AG09319 (cell line): ENCODE measurements at places on chromosomes 3 and 15.

GRCh38 chr3:173748105-173748504, 350.6 kb downstream of the NLGN1 start:
- no peak for DNase-seq

- peak; percentile 66 for DNase-seq
Observed at GRCh38 chr3:155572085-155572484, 172.8 kb downstream of the PLCH1 start.

DNA sequence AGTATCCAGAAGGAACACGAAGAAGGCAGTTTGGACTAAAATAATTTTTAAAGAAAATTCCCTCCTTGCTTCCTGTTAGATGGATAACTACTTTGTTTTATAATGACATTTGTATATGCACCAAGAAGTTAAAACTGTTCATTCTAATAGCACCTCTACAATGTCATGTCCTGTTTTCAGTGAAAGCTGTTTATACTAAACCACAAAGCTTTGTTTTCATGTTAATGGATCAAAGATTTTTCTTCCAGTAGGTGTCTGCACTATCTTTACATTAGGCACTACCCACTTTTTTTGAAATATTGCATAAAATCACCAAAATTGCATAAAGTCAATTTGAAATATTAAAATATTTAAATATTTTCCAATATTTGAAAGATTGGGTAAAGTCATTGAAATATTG, 10.1 kb downstream of the RARRES1 start:
- DNase-seq: no peak

DNA sequence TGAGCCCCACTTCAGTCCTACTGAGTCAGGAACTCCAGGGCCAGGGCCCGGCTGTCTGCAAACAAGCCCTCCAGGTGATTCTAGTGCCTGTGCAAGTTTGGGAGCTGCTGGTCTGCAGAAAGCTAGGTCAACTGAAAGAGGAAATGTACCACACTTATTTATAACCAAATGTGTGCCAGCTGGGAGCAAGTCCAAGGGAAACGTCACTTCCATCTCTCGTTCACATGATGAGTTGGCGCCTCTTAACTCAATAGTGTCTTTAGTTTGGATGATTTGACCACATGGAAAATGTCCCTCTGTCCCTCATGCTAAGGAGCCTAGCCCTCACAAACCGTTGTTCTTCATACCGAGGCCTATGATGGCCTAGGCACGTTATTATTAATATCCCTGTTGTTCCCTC, 43.2 kb downstream of the GOLGA8S start:
- DNase-seq: no peak

- DNase-seq: peak; percentile 29
Observed at GRCh38 chr3:15557511-15557946, 36.0 kb upstream of the COLQ start.

DNA sequence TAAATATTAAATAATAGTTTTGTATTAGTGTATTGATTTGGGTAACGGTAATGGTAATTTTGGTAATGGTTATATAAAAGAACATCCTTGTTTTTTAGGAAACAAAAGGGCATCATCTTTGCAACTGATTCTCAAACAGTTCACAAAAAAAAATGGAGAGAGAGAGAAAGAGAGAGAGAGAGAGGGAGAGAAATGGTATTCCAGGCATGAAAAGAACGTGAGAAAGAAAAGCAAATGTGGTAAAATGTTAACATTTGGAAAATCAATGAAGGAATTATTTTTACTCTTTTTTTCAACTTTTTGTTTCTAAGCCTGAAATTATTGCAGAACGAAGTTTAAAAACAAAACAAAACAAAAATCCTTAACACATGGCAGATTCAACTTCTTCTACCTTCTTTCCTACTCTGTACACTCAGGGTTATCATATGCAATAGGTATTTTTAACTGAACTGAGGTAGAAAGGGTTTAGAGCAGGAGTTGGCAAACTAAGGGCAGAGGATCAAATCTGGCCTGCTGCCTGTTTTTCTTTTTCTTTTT, 2.2 kb upstream of the GLB1 start:
- no peak for DNase-seq

DNA sequence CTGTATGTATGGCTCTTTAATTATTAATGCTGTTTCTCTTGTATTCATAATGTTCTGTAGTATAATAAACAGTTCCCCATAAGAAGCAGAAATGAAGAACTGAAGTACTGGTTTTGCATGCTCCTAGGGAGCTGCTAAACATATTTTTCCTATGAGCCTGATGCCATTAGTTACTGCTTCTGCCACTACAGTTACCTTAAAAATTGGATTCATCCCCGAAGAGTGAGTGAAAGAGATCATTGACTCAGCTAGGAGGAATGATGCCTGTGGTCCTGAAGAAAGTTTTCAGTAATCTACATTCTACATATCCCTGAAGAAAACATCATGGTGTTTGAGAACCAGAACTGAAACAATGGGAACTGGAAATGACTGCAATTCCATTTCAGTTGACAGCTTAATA, 37.1 kb upstream of the ST3GAL6 start:
- DNase-seq: no peak

- no peak for DNase-seq
Observed at GRCh38 chr15:25903024-25903581, 40.0 kb upstream of the ATP10A start.

GRCh38 chr3:171328419-171329082, 131.7 kb downstream of the TNIK start:
- no peak for DNase-seq

- no peak for DNase-seq
Observed at GRCh38 chr3:120894316-120895057, 13.5 kb upstream of the STXBP5L start.

DNA sequence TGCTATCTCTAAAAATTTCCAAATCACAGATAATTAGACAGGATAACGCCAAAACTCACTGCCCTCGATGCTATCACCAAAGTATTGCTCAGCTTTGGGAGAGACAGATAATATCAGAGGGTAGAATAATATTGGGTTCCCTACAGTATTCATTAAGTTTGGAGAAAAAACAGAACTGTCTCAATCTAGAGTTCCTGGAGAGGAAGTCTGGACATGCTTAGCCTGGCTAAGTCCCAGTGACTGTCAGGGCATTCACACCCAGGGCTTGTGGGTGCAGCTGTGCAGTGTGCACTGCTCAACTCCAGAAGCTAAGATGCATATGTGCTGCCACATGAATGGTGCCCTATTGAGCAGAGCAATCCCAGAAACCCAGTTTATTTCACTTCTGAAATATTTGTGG, 459.6 kb upstream of the DPH6 start:
- DNase-seq: no peak

DNA sequence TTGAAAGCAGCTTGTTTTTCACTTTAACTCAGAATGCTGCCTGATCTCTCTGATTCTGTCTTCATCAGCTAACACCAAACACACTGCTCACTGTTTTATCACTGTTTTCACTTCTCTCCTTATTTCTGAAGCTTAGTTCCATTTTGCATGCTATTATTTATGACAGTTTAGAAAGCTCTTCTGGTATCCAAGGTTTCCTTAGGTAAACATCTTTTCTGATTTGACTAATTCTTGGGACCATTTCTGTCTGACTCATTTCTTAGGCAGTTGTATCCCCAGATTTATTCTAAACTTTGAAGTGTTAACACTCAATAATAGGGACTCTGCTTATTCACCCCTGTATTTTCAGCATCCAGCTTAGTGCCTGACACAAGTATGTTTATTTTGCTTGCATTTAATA, 167.7 kb downstream of the BCHE start:
- no peak for DNase-seq

GRCh38 chr3:10432156-10432845, 73.1 kb downstream of the ATP2B2 start:
- no peak for DNase-seq

DNA sequence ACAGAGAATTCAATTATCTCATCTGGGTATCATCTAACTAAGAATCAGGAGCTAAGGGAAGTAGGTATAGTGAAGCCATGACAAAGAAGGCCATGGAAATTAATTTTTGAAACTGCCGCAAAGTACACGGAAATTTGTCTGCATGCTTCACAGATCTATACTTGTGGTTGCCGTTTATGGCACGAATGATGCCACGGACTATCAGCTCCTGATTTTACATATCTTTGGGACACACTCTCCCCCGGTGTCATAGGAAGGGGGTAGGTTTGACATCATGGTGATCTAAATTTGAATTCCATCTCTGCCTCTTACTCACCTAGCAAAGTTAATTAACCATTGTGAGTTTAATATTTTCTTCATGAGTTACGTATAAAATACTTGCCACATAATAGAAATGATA, 14.0 kb downstream of the ARPP21 start:
- no peak for DNase-seq

DNA sequence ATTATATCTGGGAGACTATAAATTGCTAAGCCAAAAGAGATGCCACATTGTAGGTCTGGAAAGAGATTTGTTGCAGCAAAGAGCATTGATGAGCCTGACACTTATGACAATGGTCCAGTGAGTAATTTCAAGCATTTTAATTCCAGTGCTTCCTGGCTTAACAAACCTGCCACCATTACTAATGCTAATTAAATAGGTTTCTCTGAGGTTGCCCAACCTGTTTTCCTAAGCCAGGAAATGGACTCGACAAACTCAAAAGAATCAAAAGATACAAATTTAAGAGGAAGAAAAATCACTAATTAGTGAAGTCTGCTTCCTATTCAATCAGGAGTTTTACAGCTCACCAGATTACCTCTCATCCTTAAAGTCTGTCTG, 36.7 kb upstream of the CTDSPL start:
- DNase-seq: no peak

- no peak for DNase-seq
Observed at GRCh38 chr3:24340966-24341365, 153.7 kb downstream of the THRB start.

DNA sequence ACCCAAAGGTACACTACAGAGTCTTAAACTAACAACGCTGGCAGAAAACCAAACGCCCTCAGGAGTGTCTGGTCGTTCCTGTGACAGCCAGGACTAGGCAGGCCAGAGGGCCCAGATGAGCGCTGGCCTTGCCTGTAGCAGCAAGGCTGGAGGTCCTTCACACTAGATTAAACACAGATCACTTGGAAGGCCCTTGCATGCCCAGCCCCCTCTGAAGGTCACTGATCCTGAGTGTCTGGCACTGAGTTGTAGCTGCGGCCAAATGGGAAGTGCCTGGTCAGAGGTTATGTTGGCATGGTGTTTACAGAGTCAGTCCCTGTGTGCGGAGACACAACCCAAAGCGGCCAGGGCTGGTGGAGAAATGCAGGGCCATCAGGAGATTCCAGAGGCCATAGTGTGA, 58.9 kb downstream of the ZNF621 start:
- no peak for DNase-seq

GRCh38 chr3:105691053-105691452, 177.8 kb downstream of the CBLB start:
- no peak for DNase-seq

GRCh38 chr3:63975723-63976122, 47.6 kb downstream of the PSMD6 start:
- DNase-seq: no peak

DNA sequence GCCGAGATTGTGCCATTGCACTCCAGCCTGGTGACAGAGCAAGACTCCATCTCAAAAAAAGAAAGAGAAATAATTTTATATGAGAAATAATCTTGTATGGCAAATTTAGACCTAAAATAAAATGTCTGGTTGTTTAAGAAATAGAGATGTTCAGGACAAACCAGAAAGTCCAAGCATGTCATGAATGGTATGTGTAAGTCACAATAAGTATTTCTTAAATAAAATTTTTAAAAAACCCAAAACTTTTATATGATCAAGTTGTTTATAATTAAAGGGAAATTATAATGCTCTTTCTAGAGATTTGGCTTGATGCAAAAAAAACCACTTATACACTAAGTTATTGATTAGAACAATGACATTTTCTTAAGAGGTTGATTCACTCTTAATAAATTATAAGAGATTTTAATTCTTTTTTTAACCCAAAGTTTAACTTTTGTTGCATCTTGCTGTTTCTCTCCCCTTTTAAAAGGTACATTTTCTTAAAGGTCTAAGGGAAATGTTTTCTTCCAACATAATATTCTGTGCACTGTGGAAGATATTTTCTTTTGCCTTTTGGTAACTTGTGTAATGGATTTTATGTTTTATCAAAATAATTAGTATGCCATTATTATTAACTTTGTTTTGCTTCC, 105.7 kb downstream of the RTP4 start:
- DNase-seq: no peak

- no peak for DNase-seq
Observed at GRCh38 chr3:123122525-123123315, 55.9 kb downstream of the PDIA5 start.

DNA sequence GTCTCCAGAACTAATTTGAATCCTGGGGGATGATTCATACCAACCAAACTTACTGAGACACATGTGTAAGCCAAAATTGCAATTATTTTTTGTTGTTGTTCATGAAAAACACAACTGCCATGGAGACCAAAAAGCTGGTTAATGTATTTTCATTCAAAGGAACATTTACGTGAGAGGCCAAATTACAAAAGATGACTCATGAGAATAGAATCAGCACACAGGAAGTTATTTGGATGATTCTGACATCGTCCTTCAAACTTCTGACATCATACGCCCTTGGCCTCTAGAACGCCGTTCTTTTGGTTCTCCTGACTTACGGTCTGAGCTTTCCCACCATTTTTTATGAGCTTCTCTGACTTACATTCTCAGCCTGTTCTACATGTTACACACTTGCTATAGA, 3.0 kb upstream of the ZNF280D start:
- no peak for DNase-seq

DNA sequence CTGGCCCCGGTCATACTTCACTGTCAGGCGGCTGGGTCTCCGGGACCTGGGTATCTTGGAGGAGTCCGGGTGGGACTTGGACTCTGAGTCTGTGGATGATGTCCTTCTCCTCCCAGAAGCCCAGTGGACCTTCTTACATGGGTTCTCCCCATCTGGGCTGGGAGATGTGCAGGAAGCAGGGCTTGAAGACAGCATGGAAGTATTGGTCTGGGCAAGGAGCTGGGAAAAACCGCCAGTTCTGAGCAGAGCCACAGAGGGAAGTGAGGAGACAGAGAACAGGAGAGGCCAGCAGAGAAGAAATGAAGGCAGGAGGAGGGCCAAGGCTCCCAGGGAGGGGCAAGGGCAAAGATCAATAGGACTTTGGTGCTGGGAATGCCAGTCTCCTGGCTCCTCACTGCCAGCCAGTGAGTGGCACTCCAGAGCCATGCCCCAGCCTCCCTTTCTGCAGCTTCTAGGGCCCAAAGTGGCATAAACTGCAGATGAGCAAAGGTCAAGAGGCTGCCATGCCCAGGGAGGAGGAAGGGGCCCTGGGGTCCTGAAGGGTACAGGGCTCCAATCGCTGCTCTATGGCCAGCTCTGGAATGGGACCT, at the start of gene PPP1R14D:
Gene PPP1R14D, minus strand, starts transcription at position 262 of the 590 bp plus-strand sequence. Its CDS starts 67 bp downstream, at position 195.
- DNase-seq: no peak

GRCh38 chr3:45100981-45101407, 45.2 kb downstream of the CDCP1 start:
- DNase-seq: no peak

DNA sequence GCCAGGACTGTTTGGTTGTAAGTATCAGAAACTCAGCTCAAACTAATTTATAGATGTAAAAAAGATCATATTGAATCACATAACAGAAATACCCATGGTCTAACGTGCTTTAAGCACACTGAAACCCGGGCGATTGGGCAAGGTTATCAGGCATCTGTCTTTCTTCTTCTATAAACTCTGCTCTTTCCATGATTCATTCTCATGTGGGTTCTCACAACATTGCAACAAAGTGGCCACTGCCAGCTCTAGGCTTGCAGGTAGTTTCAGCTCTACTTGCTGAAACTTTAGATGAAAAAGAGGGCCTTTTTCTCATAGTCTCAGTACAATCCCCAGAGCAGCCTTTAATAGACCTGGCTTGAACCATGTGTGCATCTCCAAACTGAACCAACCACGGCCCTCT, 456.1 kb downstream of the MFSD1 start:
- DNase-seq: no peak

GRCh38 chr3:98199020-98199419, 32.5 kb downstream of the OR5H15 start:
- no peak for DNase-seq

- no peak for DNase-seq
Observed at GRCh38 chr15:51365417-51365816, 24.0 kb downstream of the GLDN start.
